NCI-H1694 (cell line): ENCODE measurements at places on chromosomes 4 and X.

DNA sequence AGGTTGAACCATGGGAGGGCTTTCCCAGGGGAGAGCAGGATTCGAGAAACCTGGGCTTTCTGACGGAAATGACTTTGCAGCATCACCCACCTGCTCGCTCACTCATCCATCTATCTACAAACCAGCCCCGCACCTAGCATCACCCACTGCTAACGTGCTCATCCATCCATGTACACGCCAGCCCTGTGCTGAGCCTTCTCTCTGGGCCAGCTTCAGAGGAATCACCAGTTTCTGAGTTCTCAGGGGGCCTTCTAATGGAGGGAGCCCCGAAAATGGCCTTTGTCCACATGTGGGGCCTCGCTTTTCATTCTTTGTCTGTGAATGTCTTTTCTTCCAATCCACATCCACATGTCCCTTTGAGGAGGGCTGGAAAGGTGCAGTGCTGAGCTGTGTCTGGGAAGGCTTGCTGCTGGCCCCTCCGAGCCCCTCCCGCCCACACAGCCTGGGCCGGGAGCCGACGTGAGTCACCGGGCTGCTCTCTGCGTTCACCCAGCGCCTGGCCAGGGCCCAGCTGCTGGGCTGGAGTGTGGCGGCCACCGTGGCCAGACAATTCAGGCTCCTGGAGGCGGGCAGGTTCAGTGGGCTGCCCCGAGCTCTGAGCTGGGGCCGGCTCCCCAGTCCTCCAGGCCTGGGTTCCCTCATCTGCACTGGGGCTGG, 14.7 kb downstream of the SORCS2 start:
- no peak for DNase-seq

GRCh38 chrX:69089203-69089602, 76.0 kb downstream of the PJA1 start:
- DNase-seq = no peak

DNA sequence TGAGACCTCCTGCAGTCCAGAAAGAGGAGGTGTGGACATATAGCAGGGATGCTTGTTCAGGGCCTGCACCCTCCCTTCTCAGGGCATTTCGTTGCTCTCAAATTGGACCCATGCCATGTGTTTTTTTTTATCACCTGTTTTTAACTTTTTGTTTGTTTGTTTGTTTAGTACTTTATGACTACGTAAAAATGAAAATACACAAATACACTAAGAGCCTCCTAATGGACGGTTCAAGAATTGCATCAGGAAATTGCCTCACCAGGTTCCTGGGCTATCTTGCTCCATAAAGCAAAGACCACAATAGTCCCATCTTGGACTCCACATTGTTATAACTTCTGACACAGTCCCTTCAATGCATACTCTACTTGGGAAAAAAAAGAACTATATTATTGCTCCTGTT, 1685.9 kb upstream of the TENM3 start:
- DNase-seq = no peak

DNA sequence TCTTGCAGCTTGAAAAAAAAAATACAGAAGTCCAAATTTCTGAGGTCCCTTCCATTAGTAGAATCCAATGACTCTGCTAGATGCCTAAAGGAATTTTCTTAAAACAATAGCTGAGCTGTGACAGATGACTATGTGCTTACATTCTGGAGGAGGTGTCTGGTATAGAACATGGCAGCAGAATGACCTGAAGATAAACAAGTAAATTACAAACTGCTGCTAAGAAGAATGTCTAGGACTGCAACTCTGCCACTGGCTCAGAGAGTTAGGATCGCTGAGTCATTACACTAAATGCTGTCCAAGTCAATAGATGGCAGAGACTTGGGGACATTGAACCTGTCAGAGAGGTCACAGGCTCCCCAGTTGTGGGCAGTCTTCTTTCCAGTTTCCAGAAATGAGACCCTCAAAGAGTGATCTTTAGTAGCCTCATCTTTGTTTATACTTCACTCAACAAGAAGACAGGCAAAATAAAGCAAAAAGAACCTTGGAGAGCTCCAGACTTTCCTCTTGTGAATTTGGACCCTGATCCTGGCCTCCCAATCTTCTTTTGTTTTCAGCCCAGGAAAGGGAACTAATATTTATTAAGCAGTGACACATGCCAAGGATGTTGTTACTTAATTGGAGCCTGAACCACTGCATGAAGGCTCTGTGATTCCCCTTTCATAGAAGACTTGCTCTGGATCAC, 56.4 kb upstream of the SCML1 start:
- DNase-seq = no peak

DNA sequence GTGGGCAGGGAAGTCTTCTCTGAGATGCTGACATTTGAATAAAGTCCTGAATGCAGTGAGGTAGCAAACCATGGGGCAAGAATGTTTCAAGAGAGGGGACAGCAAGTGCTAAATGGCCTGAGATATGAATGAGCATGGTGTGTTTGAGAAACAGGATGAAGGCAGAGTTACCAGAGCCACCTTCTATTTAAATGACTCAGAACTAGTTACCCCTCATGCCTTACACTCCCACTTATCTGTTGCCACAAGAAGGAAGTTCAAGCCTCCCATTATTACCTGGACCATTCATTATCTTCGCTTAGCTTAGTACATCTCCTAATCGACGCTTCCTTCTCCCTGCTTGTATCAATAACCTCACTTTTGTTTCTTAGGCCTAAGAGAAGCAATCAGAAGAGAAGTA, 67.7 kb upstream of the STARD8 start:
- no peak for DNase-seq

- no peak for DNase-seq
These were observed 164.0 kb downstream of the STAG2 start for GRCh38 chrX:124125471-124125870.

- DNase-seq = no peak
These were observed 31.2 kb upstream of the RAB40A start for GRCh38 chrX:103550415-103551051.

- DNase-seq = no peak
These were observed 306.2 kb upstream of the SLIT2 start for GRCh38 chr4:19945501-19945900.

DNA sequence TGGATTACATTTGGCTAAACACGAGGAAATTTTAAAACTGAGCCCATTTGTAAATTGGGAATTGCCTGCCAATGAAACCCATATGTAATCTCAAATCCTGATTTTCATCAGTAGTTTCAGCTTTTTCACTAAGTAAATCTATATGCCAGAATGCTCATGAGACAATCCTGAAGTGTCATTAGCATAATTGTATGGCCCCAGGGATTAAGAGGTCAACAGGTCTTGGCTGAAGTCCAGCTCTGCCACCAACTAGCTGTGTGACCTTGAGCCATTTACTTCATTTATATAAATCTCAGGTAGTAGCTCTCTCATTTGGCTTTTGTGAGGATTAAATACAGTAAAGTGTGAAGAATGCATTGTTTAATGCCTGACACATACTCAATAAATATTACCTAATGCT, 320.5 kb upstream of the EMCN start:
- no peak for DNase-seq

DNA sequence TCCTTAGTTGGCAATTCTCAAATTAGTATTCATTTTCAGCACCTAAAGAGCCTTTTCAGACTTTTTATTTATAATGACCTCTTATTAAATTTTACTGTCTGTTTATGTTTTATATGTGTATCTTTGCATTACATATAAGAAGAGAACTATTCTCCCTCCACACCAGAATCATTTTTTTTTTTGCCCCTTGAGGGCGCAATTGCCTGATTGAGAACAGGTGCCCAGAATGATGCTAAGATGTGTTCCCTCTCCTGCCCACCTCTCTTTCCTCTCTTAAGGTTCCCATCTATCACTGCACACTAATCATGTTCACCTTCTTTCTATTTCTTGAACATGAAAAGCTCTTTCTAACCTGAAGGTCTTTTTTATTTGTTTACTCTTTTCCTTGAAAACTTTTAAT, 44.2 kb upstream of the ADAM29 start:
- peak; percentile 11 for DNase-seq

DNA sequence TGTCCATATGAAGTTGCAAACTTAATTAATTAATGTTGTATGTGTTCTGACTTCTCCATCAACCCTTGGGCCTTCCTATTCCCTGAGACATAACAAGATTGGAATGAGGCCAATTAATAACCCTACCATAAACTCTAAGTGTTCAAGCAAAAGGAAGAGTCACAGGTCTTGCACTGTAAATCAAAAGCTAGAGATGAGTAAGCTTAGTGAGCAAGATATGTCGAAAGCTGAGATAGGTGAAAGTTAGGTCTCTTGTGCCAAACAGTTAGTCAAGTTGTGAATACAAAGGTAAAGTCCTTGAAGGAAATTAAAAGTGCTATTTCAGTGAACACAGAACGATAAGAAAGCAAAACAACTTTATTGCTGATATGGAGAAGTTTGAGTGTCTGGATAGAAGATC, 58.2 kb upstream of the GPRIN3 start:
- DNase-seq = no peak

- DNase-seq = no peak
These were observed 121.0 kb upstream of the MYOZ2 start for GRCh38 chr4:119014658-119015057.

GRCh38 chr4:94871644-94872305, 114.0 kb downstream of the BMPR1B start:
- no peak for DNase-seq

DNA sequence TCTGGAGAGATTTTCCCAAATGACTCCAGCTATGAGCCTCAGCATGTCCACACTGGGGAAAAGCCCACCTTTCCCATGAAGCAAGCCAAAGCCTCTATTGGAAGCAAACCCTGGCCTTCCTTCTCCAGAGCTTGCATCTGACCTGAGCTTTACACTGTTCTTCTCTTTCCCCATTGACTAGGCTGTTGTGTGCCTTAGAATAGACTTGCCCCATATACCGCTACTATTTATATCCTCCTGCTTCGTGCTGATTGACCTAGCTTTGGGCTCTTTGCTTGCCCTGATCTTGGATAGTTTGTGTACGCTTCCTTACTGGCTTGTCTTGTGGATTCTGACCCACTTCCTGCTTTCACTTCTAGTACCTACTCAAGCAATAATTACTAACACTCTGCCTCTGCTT, 30.9 kb downstream of the FAM9B start:
- no peak for DNase-seq

GRCh38 chr4:37763831-37764230, 62.7 kb upstream of the PGM2 start:
- DNase-seq = no peak

- no peak for DNase-seq
These were observed 449.3 kb downstream of the RPA4 start for GRCh38 chrX:97332963-97333362.

DNA sequence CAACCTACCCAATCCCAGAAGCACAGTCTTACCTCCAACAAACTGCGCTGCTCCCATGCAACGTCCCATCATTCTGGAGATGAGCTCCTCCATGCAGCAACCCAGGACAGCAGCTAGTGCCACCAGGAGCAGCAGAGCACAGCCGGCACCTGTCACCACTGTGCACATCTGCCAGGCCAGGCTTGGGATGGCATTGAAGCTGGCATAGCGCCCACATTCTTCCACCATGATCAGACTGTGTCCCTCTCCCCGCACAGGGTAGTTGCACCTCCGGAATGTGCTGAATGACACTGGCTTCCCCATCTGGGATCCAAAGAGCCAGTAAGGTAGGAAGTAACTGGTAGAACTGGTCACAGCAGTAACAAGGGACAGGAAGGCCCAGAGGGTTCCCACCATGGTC, 8.8 kb downstream of the LHFPL1 start:
- no peak for DNase-seq

GRCh38 chr4:8938623-8939022, 67.0 kb upstream of the HMX1 start:
- no peak for DNase-seq

DNA sequence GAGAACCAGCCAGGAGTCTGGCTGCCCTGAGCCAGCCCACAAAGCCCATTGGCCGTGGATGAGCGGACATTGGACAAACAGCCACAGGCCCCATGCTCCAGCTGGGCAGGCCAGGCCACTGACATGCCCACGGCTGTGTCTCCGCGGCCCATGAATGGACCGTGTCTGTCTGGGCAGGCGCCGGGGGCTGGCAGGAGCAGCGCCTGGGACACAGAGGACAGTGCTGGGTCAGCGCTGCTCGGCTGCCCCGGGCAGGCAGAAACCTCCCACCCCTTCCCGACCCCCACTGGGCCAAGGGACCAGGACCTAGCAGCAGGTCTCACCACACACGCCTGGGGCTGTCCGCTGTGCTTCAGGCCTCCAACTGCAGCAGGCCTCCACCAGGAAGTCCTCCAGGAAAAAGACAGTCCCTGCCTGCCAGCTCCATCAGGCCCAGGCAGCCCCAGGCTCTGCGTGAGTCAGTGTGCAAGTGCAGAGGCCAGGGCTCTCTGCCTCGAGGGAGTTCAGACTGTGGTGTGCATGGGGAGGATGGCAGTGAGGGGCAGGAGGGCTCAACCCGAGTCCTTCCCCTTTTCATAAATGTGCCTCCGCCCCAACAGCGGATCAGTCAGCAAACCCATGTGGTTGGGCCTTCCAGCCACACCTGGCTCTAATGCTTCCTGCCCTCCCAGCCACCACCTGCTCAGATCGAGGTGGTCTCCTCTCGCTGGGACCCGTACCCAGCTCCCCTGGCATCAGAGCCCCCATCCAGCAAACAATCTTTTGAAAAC, 17.2 kb upstream of the FGFR3 start:
- DNase-seq = no peak

GRCh38 chr4:127856196-127856812, 24.4 kb upstream of the PLK4 start:
- DNase-seq = no peak

GRCh38 chr4:8079031-8079885, 79.4 kb downstream of the ABLIM2 start:
- DNase-seq = no peak
